ENCODE measurements at places on chromosomes 7 and 10.

- DNase-seq: no peak
Measured at GRCh38 chr7:143296686-143297085, 8.5 kb downstream of the CASP2 start.

GRCh38 chr7:97798046-97799019 is 66.4 kb downstream of the TAC1 start:
- no peak for DNase-seq

- no peak for DNase-seq
Measured at GRCh38 chr10:78371136-78371535, 337.5 kb downstream of the RPS24 start.

- DNase-seq: no peak
Measured at GRCh38 chr10:124385627-124386185, 33.0 kb downstream of the OAT start.

DNA sequence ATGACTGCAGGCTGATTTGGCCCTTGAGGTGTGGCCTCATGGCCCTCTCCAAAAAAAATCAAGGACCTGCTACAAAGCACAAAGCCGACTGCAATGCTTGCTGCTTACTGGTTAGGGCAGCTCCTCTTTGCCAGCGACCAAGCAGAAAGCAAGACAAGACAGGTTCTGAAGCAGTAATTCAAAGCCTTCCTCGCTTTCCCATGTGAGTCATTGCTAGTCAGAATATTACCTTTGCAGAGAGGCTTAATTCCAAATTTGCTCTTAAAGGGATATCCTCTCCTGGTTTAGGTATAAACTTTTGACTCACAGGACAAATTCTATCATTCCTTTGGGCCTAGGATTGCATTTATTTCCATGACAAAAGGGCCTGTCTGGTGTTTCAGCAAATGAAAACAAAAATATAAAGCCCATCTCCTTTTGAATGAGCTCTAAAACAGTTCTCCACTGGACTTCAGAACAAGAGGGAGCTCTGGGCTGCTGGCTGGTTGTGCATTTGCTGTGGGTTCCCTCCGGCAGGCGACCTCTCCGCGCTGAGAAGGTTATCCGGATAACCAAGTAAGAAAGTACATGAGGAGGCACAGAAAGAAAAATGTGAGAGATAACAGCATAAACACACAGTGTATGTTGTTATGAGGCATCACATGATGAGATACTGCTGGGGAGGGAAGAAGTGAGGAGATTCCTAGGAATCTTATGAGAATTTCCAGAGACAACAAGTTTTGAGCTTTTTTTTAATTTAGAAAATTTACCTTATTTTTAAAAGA is 90.8 kb downstream of the EGFR start:
- DNase-seq: no peak

- DNase-seq: no peak
Measured at GRCh38 chr10:6200440-6200733, 2.3 kb upstream of the PFKFB3 start.

DNA sequence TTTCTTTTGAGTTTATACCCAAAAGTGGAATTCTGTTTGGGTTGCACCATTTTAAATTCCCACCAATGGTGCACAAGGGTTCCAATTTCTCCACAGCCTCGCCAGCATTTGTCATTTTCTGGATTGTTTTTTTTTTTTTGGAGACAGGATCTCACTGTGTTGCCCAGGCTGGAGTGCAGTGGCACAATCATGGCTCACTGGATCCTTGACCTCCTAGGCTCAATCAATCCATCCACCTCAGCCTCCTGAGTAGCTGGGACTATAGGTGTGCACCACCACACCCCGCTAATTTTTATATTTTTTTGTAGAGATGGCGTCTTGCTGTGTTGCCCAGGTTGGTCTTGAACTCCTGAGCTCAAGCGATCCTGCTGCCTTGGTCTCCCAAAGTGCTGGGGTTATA is 46.6 kb downstream of the CUX1 start:
- DNase-seq: no peak

GRCh38 chr7:118013252-118014010 is 140.2 kb upstream of the CTTNBP2 start:
- no peak for DNase-seq

GRCh38 chr7:144763291-144763690 is 72.6 kb downstream of the TPK1 start:
- no peak for DNase-seq

- no peak for DNase-seq
Measured at GRCh38 chr7:111492234-111492633, 70.1 kb downstream of the IMMP2L start.

DNA sequence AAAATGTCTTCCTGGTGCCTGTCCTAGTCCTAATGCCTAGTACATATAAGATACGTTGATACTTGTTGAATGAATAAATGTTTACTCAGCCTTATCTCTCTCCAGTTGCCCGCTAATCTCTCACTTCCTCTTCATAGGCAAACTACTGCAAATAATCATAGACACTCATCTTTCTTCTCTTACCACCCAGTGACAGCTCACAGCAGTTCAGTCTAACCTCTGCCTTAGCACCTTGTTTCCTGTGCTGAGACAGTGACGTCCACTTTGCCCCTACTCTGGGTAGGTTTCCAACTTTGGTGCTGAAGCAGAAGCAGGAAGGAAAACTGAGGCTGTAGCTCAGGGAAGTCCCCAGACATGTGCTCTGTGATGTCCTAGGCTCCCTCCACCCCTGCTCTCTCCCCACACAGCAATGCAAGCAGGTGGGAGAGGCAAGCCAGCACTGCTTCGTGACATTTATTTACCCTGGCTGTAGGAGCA is 45.5 kb upstream of the RHOBTB1 start:
- DNase-seq: no peak

DNA sequence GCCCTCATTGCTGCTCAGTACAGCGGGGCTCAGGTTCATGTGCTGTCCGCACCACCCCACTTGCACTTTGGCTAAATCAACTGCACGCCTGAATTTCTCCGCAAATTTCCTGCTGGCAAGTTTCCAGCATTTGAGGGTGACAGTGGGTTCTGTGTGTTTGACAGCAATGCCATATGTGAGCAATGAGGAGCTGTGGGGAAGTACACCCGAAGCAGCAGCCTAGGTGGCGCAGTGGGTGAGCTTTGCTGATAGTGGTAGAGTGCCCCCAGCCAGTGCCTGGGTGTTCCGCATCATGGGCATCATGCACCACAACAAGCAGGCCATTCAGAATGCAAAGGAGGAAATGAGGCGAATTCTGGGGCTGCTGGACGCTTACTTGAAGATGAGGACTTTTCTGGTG is 103.9 kb upstream of the POT1 start:
- no peak for DNase-seq

DNA sequence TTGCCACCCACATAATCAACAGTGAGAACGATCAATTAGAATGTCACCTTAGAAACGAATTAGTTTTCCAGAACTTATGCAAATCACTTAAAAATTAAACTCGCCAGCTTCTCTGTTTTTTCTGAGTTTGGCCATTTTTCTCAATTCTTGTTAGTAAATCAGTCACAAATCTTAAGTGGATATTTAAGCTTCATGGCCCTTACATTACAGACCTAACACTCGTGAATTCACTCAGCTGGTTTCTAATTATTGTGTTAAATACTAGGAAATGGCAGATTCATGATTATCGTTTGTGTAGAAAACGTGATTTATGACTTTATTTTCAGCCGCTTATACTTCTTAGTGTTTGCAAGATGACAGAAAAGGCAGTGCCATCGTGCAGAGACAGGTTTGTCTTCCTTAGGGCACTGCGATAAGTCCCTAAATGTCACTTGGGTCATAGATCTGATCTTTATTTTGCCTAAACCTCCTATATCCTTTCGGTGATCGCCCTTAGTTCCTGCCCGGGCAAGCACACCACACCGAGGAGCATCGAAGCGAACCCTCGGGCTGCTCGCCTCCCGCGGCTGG is 587 bp upstream of the CELF2 start:
- DNase-seq: no peak

- DNase-seq: no peak
Measured at GRCh38 chr7:96205665-96206064, 116.2 kb downstream of the SLC25A13 start.

DNA sequence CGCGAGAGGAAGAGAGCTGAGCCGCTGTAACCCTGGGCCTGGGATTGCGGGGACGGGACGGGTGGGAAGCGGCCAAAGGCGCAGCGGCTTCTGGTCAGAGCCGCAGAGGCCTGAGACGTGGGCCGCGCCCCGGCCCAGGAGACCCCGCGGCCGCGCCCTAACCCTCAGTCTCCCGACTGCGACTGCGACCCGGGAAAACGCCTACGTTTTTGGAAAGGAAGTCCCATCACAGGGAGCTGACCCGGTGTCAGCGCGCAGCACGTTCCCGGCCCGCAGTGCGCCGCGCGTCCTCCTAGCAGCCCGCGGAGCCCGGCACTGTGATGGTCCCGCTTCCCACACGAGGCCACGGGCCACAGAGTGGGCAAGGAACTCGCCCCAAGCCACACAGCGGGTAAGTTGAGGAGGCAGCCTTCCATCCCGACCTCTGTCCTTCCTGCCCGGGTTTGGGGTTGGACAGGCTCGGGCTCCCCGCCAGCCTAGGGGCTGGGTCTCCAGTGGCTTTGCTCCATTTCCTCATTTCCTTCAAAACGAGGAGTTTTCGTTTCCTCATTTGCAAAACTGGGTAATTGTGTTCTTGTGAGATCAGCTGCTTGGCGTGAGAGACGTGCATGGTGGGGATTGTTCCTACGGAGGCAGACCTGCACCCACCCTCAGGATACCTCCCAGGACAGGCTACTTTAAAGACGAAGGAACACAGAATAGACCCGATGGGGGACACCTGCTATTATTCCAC is 1.2 kb downstream of the GPNMB start:
- DNase-seq: no peak

- no peak for DNase-seq
Measured at GRCh38 chr7:152106990-152107389, 81.5 kb downstream of the GALNT11 start.

GRCh38 chr10:128854963-128855362 is 612.1 kb upstream of the MGMT start:
- DNase-seq: no peak

DNA sequence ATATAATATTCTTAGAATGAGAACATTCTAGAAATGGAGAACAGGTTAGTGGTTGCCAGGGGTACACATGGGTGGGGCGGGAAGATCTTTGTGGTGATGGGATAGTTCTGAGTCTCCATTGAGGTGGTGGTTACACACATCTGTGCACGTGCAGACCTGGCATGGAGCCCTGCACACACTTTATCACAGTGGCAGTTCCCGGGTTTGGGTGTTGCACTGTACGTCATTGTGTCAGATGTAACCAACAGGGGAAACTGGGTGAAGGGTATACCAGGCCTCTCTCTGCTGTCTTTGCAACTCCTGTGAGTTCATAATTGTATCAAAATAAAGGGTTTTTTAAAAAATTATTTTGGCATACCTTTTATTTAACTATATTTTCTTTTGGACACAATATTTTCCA is 51.1 kb downstream of the LMTK2 start:
- DNase-seq: no peak

DNA sequence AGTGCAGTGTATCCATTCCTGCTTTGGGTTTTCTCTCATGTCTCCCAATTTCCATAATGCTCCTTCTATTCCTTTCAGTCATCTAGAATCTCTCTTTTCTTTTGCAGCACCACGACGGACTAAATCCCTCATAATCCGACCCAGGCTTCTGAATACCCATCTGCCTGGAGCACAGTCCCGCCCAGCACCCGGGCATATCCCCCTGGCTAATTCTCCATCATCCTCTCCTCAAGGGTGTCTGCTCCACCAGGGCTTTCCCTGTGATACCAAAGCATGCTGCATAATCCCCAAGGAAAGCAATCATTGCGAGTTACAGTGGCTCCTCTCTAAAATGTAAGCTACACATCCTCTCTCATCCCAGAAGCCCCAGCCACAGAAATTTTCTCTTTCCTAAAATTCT is 321.9 kb downstream of the CCDC3 start:
- DNase-seq: no peak

GRCh38 chr10:109261231-109261630 is 662.1 kb downstream of the XPNPEP1 start:
- DNase-seq: no peak

- no peak for DNase-seq
Measured at GRCh38 chr7:74396993-74397392, 56.7 kb upstream of the GTF2IRD1 start.

- no peak for DNase-seq
Measured at GRCh38 chr7:136971776-136972175, 103.3 kb downstream of the CHRM2 start.

DNA sequence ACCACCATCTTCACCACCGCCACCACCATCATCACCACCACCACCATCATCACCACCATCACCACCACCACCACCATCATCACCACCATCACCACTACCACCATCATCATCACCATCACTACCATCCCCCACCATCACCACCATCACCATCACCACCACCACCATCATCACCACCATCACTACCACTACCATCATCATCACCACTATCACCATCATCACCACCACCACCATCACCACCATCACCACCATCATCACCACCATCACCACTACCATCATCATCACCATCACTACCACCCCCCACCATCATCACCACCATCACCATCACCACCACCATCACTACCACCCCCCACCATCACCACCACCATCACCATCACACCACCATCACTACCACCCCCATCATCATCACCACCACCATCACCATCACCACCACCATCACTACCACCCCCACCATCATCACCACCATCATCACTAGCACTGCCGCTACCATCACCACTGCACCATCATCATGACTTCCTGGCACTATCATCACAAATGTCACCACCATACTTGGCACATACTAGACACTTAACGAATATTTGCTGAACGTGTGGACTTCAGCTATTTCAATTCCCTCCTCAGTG is 25.3 kb upstream of the FZD8 start:
- DNase-seq: no peak

- no peak for DNase-seq
Measured at GRCh38 chr7:151296202-151296992, 45.2 kb upstream of the NUB1 start.

- DNase-seq: no peak
Measured at GRCh38 chr10:127449490-127449889, 99.6 kb upstream of the NPS start.

GRCh38 chr10:71380841-71381240 is 15.9 kb upstream of the CDH23 start:
- DNase-seq: no peak

GRCh38 chr7:79523436-79523835 is 70.0 kb upstream of the MAGI2 start:
- no peak for DNase-seq

DNA sequence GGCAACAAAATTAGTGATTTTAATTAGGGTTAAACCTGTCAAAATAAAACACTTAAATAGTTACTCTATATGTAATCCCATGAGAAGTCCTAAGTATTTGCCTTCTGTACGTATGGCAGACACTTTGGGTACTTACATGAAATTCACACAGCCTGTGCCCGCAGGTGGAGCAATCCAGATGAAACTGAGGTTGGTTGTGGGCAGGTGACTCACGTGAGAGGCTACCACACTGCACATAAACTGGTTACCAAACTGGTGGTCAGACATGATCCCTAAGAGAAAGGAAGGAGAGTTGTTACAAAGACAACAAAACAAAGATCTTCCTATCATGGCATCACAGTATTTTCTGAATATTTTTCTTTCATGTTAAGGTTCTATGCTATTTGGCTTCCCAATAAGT is 156.1 kb downstream of the RELN start:
- DNase-seq: no peak

All from AG09319 (cell line).